GM03348 (cell line): ENCODE measurements at places on chromosomes 5 and 9.
A peak's percentile ranks its signal among the peaks of the same experiment; 100 is the strongest.

GRCh38 chr5:6261256-6261655 lies 117.1 kb downstream of the MED10 start:
- no peak for DNase-seq

GRCh38 chr5:94903726-94904125 lies 285.3 kb downstream of the SLF1 start:
- no peak for DNase-seq

- peak; percentile 65 for DNase-seq
Measured at GRCh38 chr9:114207034-114207810, 51.9 kb downstream of the COL27A1 start.

DNA sequence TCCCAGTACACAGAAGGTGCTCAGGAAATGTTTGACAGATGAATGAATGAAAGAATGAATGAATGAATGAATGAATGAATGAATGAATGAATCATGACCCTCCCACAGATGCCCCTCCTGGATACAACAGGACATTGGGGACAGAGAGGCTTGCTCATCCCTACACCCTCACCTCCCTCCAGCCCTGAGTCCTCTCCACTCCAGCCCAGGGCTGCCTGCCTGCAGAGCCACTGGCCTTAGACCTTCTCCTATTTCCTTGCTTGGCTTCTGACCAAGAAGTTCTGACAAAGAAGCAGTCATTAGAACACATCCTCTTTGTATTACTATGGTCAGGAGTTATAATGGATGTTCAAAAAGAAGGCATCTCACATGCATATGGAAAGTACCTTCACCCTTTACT lies 240.7 kb upstream of the DAPK1 start:
- DNase-seq = no peak

DNA sequence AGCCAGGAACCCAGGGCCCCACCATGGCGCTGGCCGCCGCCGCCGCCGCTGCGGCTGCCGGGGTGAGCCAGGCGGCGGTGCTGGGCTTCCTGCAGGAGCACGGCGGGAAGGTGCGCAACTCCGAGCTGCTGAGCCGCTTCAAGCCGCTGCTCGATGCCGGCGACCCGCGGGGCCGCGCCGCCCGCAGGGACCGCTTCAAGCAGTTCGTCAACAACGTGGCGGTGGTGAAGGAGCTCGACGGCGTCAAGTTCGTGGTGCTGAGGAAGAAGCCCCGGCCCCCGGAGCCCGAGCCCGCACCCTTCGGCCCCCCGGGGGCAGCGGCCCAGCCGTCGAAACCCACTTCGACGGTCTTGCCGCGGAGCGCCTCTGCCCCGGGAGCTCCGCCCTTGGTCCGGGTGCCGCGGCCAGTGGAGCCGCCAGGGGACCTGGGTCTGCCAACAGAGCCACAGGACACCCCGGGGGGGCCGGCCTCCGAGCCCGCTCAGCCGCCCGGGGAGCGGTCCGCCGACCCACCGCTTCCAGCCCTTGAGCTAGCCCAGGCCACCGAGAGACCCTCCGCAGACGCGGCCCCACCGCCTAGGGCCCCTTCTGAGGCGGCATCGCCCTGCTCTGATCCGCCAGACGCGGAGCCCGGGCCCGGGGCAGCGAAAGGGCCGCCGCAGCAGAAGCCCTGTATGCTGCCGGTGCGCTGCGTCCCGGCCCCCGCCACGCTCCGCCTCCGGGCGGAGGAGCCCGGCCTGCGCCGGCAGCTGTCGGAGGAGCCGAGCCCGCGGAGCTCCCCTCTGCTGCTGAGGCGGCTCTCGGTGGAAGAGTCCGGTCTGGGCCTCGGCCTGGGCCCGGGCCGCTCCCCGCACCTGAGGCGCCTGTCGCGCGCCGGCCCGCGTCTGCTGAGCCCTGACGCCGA lies 749 bp downstream of the SOWAHA start:
- peak; percentile 50 for DNase-seq

DNA sequence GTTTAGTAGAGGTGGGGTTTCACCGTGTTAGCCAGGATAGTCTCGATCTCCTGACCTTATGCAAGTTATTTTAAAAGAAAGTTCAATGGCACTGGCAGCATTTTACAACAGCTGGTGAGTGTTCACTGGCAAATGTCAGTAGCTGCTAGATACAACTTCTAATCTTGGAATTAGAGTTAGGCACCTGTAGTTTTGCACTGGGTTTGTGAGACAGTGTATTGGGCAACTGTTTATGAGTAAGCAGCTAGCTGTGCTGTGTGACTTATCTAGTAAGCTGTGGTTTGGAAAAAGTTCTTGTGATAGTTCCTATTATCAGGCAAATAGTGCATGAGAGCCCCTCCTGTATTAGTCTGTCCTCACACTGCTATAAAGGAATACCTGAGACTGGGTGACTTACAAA lies 61.5 kb downstream of the UBE2QL1 start:
- no peak for DNase-seq

- DNase-seq = no peak
Measured at GRCh38 chr9:19967216-19967887, 178.5 kb upstream of the SLC24A2 start.

- peak; percentile 35 for DNase-seq
Measured at GRCh38 chr5:59768152-59769040, 125.1 kb downstream of the PDE4D start.

DNA sequence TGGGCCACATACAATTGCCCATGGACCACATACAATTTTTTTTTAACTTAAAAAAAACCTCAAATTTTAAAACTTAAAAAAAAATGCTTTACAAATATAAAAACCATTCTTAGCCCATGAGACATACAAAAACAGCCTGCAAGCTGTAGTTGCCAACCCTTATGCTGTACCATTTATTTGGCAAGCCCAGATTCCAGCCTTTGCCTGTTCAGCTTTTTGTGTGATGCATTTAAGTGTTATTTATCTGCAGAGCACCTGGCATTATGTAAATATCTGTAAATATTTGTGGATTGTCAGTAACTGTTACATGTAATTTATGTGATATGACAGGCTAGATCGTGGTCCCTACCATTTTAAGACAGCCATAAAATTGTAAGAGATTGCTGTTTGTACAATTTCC lies 32.6 kb downstream of the HEXB start:
- DNase-seq = no peak
